Tibial nerve (tissue), 4 donors: ENCODE measurements at places on chromosomes 16 and 17. TPM values are rescaled to one million over a fixed set of nuclear protein-coding genes. Genes with fewer than 3 reads are reported as not detected.

GRCh38 chr17:79931817-79932309 is 92.6 kb upstream of the CBX4 start:
- peaks cover 26% of the 10 kb centered on the region for H3K4me1 ChIP-seq
- H3K27me3 ChIP-seq: peaks cover 51% of the 10 kb centered on the region
- H3K36me3 ChIP-seq: no peaks in the 10 kb centered on the region

- H3K27me3 ChIP-seq: no peaks in the 10 kb centered on the region
- no peaks in the 10 kb centered on the region for H3K36me3 ChIP-seq
- DNase-seq: no peak
- H3K4me1 ChIP-seq: no peaks in the 10 kb centered on the region
- H3K27ac ChIP-seq: no peak overlapping the region
These were observed 61.2 kb upstream of the MED13 start for GRCh38 chr17:62126292-62126691.

DNA sequence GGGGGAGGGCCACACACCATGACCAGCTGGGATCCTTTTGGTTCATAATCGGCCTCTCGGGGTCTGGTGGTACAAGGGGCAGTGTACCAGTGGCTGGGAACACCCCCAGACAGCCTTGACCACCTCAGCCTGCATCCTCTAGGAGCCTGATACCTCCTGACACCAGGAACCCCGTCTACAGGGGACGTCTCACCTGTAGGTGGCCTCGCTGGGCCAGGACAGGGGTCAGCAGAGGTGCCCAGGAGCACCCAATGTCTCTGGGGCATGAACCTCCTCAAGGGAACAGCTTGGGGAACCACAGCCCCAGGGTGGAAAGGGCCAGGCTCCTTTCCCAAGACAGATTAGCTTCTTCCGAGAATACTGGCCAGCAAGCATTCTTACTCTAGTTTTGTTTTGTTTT is 2.5 kb upstream of the METRNL start:
- H3K36me3 ChIP-seq: no peaks in the 10 kb centered on the region
- H3K27me3 ChIP-seq: no peaks in the 10 kb centered on the region
- peaks cover 16% of the 10 kb centered on the region for H3K4me1 ChIP-seq
- DNase-seq: no peak

- no peak overlapping the region for H3K27ac ChIP-seq
- no peaks in the 10 kb centered on the region for H3K4me1 ChIP-seq
- H3K4me3 ChIP-seq: no peak overlapping the region
- H3K27me3 ChIP-seq: no peaks in the 10 kb centered on the region
- no peak for DNase-seq
These were observed 263.7 kb downstream of the MAP2K6 start for GRCh38 chr17:69678206-69678605.

KRTAP4-11 gene
- total RNA-seq: not detected

DDX5 gene
- total RNA-seq: 471 TPM

DYNLL2 gene
- total RNA-seq: 18.8 TPM

TSPAN10 gene
- not detected for total RNA-seq
